ENCODE measurements at places on chromosomes 5 and 9. TPM values are rescaled to one million over a fixed set of nuclear protein-coding genes. Genes with fewer than 3 reads are reported as not detected.

Gene FGF18
- 0.13 TPM for total RNA-seq

GRCh38 chr9:133581011-133581410 is 28.2 kb downstream of the FAM163B start:
- DNase-seq = no peak
- peaks cover 3% of the 10 kb centered on the region for H3K27me3 ChIP-seq
- H3K36me3 ChIP-seq = peaks cover 8% of the 10 kb centered on the region
- H3K4me1 ChIP-seq = peaks cover 33% of the 10 kb centered on the region
- no peak overlapping the region for H3K27ac ChIP-seq

DNA sequence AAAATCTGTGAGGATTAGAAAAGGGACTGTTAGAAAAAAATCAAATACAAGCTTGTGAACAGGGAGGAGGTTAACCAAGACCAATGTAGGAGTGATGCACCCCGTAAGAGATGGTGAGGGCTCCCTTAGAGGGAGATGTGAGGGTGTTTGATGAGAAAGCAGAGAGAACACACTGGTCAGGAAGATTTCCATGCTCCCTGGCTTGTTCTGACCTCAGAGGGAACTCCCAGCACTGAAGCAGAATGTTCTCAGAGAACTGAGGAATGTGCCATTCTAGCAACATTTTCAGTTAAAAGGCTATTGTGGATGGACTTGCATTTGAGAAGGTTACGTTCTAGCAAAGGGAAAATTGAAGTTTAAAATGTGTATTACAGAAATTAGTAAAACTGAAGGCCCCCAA is 110.6 kb downstream of the HTR4 start:
- DNase-seq = no peak
- H3K27me3 ChIP-seq = no peaks in the 10 kb centered on the region
- H3K4me1 ChIP-seq = peaks cover 10% of the 10 kb centered on the region
- H3K27ac ChIP-seq = no peak overlapping the region
- no peaks in the 10 kb centered on the region for H3K36me3 ChIP-seq

DNA sequence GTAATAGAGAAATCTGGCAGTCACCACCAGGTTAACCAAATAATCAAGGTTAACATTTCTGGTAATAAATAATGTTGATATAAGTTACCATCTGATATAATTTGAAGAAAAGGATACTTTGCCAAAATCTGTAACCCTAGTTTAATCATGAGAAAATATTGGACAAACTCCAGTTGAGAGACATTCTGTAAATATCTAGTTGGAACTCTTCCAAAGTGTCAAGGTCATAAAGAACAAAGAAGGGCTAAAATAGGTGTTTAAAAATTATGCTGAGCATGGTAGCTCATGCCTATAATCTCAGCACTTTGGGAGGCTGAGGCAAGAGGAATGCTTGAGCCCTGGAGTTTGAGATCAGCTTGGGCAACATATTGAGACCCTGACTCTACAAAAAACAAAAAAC is 253.3 kb downstream of the MRPS30 start:
- H3K27me3 ChIP-seq = peaks cover 4% of the 10 kb centered on the region
- no peaks in the 10 kb centered on the region for H3K4me1 ChIP-seq
- H3K4me3 ChIP-seq = no peak overlapping the region
- H3K36me3 ChIP-seq = no peaks in the 10 kb centered on the region
- DNase-seq = no peak

GRCh38 chr5:11182441-11183080 is 421.5 kb upstream of the DAP start:
- peak overlapping the region; percentile 54 for H3K27ac ChIP-seq
- H3K36me3 ChIP-seq = no peaks in the 10 kb centered on the region
- no peak overlapping the region for H3K4me3 ChIP-seq
- H3K4me1 ChIP-seq = no peaks in the 10 kb centered on the region
- H3K27me3 ChIP-seq = peaks cover 7% of the 10 kb centered on the region
- DNase-seq = peak; percentile 49

Gene RLN1
- not detected for total RNA-seq

Gene CD74
- total RNA-seq = 170 TPM

Gene ARID3C
- not detected for total RNA-seq

DNA sequence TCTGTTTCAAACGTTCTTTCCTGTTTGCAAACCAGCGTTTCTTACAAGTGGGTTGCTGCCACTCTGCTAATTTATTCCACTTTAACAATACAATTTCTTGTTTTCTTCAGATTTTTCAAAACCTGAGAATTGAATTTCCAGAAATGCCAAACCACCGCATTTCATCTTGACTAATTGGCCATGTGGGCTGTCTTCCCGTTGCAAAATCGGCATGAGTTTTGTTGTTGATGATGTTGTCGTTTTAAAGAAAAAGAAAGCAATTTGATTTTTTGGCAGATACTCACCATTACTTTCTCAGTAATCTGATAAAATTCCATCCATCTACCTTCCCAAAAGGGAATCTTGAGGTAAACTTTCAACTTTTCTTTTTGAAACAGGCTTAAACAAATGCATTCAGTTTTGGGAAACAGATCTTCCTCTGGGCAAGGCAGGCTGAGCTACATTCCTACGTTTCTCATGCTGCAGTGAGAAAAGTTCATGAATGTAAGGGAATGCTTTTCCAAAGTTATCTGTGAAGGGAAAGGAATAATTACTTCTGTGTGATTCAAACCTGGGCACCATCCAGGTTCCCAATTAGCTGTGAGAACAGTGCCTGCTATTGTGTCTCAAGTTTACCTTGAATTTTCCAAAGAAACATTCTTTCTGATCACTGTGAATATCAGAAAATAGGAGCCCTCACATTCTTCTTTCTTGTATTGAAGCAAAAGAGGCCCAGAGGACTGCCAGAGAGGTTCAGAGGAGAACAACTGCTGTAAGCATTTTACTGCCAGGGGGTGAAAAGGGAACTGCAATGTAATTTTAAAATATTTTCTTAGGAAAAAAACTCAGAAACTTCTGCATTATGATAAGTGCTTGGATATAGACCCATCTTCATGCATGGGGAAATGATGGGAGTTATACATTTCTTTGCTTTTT is 100.7 kb upstream of the TUT7 start:
- no peak for DNase-seq
- H3K36me3 ChIP-seq = no peaks in the 10 kb centered on the region
- H3K4me3 ChIP-seq = no peak overlapping the region
- peaks cover 8% of the 10 kb centered on the region for H3K4me1 ChIP-seq
- H3K27me3 ChIP-seq = no peaks in the 10 kb centered on the region
- no peak overlapping the region for H3K27ac ChIP-seq

Gene ALDH1A1
- total RNA-seq = 7.0 TPM

- DNase-seq = no peak
- H3K4me1 ChIP-seq = no peaks in the 10 kb centered on the region
- no peak overlapping the region for H3K27ac ChIP-seq
- no peak overlapping the region for H3K4me3 ChIP-seq
These were observed 94.2 kb upstream of the VCAN start for GRCh38 chr5:83377131-83377865.

DNA sequence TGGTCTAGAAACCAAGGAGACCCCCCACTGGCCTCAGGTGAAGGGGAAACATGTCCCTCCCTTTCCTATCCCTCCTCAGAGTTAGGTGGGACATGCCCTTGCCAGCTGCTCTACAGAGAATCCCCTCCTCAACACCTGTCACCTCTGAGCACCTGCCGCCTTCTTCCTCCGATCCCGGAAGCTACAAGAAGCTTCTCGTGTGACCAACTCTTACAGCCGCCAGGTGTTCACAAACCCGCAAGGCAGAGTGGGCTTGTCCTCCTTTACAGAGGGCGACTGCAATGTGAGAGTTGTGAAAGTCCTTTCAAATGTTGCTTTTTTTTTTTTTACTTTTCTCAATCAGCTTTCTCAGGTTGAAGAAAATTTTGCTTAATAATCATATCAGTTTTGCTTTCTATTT is 3.7 kb upstream of the ICE1 start:
- H3K4me3 ChIP-seq = no peak overlapping the region
- H3K36me3 ChIP-seq = peaks cover 3% of the 10 kb centered on the region
- H3K27me3 ChIP-seq = peaks cover 14% of the 10 kb centered on the region

GRCh38 chr5:114101153-114101552 is 260.7 kb upstream of the KCNN2 start:
- no peaks in the 10 kb centered on the region for H3K4me1 ChIP-seq
- H3K27me3 ChIP-seq = peaks cover 1% of the 10 kb centered on the region
- no peak overlapping the region for H3K27ac ChIP-seq
- no peak overlapping the region for H3K4me3 ChIP-seq
- H3K36me3 ChIP-seq = no peaks in the 10 kb centered on the region

- no peaks in the 10 kb centered on the region for H3K36me3 ChIP-seq
- no peaks in the 10 kb centered on the region for H3K27me3 ChIP-seq
- no peak overlapping the region for H3K4me3 ChIP-seq
- no peaks in the 10 kb centered on the region for H3K4me1 ChIP-seq
- DNase-seq = no peak
These were observed 686.5 kb upstream of the COX7C start for GRCh38 chr5:85931220-85931619.

Gene PCDHGB1
- total RNA-seq = 3.1 TPM

Gene IFNK
- not detected for total RNA-seq

DNA sequence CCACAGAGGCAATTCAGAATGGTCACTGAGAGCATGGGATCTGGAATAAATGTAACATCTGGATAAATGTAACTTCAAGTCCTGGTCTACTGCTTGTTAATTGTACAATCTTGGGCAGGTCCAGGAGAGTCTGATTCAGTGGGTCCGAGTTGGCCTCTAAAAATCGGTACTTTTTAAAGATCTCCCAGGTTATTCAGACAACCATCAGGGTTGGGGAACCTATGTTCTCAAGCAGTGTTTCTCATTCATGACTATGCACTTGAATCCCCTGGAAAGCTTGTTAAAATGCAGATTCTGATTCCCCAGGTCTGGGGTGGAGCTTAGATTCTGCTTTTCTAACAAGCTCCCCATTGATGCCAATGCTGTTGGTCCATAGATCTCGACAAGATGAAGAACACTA is 14.8 kb downstream of the ANXA1 start:
- no peaks in the 10 kb centered on the region for H3K27me3 ChIP-seq
- no peaks in the 10 kb centered on the region for H3K36me3 ChIP-seq
- no peak overlapping the region for H3K4me3 ChIP-seq
- no peaks in the 10 kb centered on the region for H3K4me1 ChIP-seq
- H3K27ac ChIP-seq = no peak overlapping the region

Gene PHF24
- 0.13 TPM for total RNA-seq
